ENCODE measurements at places on chromosomes 2 and 18. TPM values are rescaled to one million over a fixed set of nuclear protein-coding genes. Genes with fewer than 3 reads are reported as not detected.

Gene DLX2
- 0.29 TPM for total RNA-seq

Gene DSG2
- total RNA-seq = 12.5 TPM

Gene DCDC2C
- not detected for total RNA-seq

Gene TRIM43
- total RNA-seq = not detected

Gene PMAIP1
- total RNA-seq = 53.3 TPM

Gene TEKT4
- not detected for total RNA-seq

Gene CPLX4
- not detected for total RNA-seq

Gene ARHGAP28
- 0.44 TPM for total RNA-seq

Gene RUFY4
- total RNA-seq = not detected

Gene UGT1A8
- not detected for total RNA-seq
